Cortex of kidney (tissue), 1 donor: ENCODE measurements at places on chromosomes 7 and 10.

DNA sequence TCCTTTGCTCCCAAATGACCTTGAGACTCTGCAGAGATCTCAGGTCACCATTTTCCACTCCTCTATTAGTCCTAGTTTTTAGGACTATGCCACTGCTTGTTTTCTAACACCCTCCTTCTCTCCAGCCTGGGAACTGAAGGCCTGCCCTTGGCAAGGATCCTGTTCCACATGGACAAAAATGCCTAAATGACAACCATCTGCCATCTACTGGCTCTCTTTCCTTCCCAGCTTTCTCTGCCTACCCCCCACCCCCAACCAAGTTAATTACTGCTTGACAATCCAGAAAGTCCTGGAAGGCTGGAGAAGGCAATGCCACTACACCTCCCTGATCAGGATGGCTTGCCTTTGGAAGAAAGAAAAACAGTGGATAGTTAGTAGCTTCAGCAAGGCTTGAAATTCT is 44.8 kb upstream of the SP8 start:
- DNase-seq: no peak

DNA sequence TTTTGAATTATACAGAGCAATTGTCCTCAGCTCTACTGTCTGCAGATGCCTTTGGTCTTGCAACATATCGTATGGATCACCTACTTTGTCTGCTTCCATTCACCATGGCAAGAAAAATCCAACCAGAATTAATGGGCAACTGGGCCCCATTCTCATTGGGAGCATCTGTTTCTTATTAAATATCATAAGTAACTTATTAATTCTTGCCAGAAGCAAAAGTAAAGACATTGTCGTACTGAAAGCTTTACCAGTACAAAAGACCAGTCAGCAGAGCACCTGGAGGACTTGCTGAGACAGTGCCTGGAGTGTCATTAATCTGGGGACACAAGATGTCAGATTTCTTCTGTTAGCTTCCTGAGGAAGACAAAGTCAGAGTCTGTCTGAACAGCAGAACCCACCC is 404.5 kb downstream of the INHBA start:
- no peak for DNase-seq

DNA sequence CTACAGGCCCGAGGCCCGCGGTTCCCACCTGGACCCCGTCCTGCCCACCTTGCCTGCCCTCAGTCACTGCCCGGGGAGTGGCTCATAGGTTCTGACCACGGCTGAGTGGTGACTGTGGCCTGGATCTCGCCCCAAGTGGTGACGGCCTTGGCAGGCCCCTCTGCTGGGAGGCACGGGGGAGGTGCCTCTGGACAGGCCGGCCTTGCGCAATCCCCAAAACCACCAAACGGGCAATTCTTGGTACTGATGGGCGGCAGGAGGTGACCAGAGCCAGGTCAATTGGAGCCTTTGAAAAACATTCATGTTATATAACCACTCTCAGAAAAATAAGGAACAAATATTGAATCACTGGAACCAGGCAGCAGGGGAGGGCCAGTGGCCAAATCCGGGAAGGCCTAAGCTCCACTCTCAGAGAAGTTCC is 83.4 kb downstream of the PRKAG2 start:
- DNase-seq: no peak

DNA sequence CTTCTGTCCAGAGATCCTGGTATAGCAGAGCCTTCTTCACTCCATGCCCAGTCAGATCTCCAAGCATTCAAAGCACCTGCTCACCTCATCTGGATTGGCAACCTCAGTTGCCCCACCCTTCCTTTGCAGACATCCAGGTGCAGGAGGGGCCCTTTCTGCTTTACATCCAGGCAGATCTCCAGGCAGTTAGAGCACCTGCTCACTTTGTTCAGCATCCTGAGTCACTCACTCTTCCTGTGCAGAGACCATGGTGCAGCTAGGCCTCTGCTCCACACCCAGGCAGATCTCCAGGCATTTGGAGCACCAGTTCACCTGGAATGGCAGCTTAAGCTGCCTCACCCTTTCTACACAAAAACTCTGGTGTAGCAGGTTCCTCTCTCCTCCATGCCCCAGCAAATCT is 153.1 kb downstream of the CDK14 start:
- no peak for DNase-seq

GRCh38 chr7:29565982-29566746 is 2.5 kb downstream of the PRR15 start:
- DNase-seq: no peak

GRCh38 chr7:20301311-20301939 is 29.3 kb upstream of the ITGB8 start:
- no peak for DNase-seq

GRCh38 chr7:131354390-131354789 is 26.7 kb downstream of the MKLN1 start:
- no peak for DNase-seq

- DNase-seq: no peak
Observed at GRCh38 chr7:151157645-151158329, 9.7 kb downstream of the GBX1 start.

- DNase-seq: no peak
Observed at GRCh38 chr7:50591480-50592438, 26.6 kb upstream of the DDC start.

GRCh38 chr10:100529475-100530298 is at the start of gene NDUFB8:
Gene NDUFB8, minus strand, starts transcription at chr10:100529871. Its CDS starts 20 bp downstream, at chr10:100529851.
- DNase-seq: no peak

- no peak for DNase-seq
Observed at GRCh38 chr7:110718503-110719205, 372.3 kb upstream of the LRRN3 start.

- no peak for DNase-seq
Observed at GRCh38 chr7:40773656-40774055, 638.9 kb downstream of the SUGCT start.

GRCh38 chr10:84198206-84198915 is 4.0 kb downstream of the CDHR1 start:
- DNase-seq: no peak

DNA sequence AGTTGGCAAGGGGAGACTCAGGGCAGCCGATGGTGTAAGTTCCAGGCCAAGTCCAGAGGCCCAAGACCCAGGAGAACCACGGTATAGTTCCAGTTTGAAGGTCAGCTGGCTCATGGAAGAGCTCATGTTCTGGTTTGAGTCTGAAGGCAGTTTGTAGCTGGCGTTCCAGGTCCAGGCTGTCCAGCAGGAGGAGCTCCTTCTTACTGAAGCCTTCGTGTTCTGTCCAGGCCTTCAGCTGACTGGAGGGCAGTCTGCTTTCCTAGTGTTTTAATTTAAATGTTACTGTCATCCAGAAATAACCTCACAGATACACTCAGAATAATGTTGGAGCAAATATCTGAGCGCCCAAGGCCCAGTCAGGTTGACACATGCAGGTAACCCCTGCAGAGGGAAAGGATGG is 4.2 kb downstream of the SUN1 start:
- DNase-seq: no peak

- DNase-seq: no peak
Observed at GRCh38 chr7:67589183-67589582, 592.5 kb downstream of the TYW1 start.

- no peak for DNase-seq
Observed at GRCh38 chr10:15344876-15345285, 26.2 kb downstream of the FAM171A1 start.

DNA sequence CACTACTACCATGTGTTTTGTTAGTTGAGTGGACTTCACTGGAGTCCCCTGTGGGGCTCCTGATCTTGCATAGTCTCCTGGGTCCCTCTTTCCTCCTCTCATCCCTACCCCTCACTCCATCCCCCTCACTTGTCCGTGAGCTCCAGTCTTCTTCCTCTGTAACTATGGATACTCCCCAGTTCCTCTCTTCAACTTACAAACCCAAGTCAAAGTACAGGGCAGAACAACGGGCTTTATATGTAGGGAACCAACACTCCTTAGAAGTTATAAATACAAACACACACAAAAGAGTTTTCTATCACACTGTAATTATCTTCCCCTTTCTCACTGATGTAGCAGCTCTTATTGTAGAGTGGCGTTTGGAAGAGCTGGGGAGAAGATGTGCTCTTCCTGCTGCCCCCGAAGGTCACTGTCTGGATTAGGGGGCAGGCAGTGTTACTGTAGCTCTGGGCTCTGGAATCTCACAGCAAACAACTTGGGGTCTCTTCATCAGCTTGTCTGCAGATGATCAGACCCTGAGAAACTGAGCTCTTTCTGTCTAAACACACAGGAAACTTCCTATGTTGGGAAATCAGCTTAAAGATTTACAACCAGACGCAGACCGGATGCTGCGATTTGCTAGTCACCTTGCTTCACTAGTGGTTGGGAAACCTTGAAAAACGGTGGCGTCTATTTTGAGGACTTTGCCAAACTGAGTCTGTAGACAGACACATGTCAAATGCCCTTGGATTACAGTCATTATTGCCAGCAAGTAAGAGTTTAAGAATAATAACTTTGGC is 13.6 kb downstream of the SNX10 start:
- DNase-seq: no peak
